ENCODE measurements at places on chromosomes 13 and 19.

DNA sequence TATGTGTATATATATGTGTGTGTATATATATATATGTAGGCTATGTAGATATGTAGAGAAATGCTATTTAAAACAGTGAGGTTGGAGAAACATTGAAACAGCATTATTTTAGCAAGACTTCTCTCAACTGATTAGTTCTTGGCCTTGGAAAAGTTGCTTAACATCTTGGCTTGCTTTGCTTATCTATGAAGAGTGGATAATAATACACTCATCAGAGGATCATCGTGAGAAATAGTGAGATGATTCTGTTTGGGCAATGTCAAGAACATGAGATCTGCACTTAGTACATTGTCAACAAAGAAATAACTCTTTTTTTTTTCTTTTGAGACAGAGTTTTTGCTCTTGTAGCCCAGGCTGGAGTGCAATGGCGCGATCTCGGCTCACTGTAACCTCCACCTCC lies 128.3 kb downstream of the KLF5 start:
- DNase-seq = no peak

GRCh38 chr13:31963631-31964030 lies 67.9 kb upstream of the FRY start:
- no peak for DNase-seq

- no peak for DNase-seq
Measured at GRCh38 chr13:23848646-23849141, 40.5 kb downstream of the MIPEP start.

GRCh38 chr13:88246239-88246638 lies 575.1 kb downstream of the SLITRK5 start:
- DNase-seq = no peak

DNA sequence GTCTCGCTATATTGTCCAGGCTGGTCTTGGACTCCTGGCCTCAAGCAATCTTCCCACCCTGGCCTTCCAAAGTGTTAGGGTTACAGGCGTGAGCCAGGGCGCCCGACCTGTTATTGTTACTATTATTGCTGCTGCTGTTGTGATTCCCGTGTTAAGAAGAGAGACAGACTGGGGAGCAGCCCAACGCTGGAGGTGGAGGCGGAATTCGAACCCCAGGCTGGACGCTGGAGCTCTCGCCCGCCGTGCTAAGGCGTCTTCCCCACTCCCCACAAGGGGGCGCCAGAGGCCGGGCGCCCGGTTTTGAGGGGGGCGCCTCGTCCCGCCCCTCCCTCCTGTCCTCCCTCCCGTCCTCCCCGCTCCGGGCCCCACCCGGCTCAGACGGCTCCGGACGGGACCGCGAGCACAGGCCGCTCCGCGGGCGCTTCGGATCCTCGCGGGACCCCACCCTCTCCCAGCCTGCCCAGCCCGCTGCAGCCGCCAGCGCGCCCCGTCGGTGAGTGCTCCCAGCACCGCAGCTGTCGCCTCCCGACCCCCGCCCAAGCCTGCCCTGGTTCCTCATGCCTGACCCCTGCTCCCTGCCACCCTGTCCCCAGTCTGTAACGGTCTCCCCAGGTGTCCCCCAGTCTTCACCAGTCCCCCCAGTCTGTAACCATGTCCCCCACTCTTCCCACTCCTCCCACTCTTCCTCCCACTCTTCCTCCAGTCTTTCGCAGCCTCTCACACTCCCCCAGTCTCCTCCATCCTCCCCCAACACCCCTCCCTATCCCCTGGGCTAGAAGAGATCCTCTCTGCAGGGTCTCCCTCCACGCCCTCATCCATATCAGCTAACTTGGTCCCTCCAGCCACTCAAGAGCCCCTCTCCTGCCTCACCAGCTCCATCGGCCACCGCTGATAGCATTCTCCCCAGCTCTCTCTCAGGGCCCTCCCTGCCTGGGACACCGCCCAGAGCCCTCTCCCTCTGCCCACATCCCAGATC lies at the start of gene EHD2:
TSS of gene EHD2 (plus strand) at position 377 of the 976 bp plus-strand sequence. CDS start 3,191 bp downstream, outside the sequence.
- DNase-seq = no peak

- no peak for DNase-seq
Measured at GRCh38 chr13:32117001-32117400, 85.4 kb downstream of the FRY start.

- DNase-seq = no peak
Measured at GRCh38 chr13:34413538-34414210, 528.4 kb upstream of the NBEA start.

DNA sequence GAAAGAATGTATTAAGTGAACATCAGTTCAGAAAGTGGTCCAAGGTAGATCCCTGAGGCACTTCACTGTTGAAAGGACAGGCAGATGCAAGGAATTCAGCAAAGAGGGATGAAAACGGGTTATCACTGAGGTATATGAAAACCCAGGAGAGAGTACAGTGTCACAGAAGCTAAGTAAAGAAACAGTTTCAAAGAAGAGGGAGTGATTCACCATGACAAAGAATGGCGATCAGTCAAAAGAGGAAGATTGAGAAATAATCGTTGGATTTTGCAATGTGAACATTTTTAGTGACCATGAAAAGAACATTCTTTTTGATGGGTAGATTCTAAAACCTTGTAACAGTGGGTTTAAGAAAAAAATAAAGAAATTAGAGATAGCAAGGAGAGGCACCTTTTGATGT lies 99.3 kb downstream of the EPSTI1 start:
- no peak for DNase-seq

- no peak for DNase-seq
Measured at GRCh38 chr19:10112037-10112761, 706 bp downstream of the P2RY11 start.

DNA sequence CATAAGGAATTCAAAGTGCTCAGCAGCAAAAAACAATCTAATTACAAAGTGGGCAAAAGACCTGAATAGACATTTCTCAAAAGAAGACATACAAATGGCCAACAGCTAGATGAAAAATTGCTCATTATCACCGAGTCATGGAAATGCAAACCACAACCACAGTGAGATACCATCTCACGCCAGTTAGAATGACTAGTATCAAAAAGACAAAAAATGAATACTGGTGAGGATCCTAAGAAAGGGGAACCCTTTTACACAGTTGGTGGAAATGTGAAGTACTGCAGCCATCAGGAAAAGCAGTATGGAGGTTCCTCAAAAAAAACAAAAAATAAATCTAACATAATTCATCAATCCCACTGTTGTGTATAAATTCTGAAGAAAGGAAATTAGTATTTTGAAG lies 1206.1 kb downstream of the EFNB2 start:
- no peak for DNase-seq

Measured in mucosa of descending colon (tissue), 3 donors.